ENCODE measurements at places on chromosomes 6 and 20.

- DNase-seq = no peak
Observed at GRCh38 chr6:44234101-44235025, 11.0 kb downstream of the SLC29A1 start.

DNA sequence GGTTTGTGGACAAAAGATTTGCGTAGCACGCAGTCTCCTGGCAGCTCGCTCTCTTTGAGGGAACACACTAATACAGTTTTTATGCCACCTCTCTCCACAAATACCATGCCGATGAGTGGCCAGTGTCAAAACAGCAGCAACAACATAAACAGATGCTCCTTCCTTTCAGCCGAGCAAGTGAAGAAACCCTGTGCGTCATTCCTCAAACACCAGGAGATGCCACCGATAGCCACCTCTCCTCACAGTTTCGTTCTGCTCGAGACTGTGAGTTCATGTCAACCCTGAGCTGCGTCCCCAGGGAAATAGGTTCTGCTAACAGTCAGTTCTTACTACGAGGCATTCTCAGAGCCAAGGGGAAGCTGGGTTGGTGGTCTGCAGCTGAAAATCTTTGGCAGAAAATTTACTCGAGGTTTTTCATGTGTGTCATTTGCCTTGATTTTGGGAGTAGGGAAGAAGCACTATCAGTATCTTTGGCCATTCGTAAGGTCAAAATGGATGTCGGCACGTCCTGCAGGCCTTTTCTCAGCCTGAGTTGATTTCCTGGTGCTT, 59.9 kb downstream of the EYA2 start:
- DNase-seq = no peak

GRCh38 chr6:3308106-3308505, 49.4 kb downstream of the PSMG4 start:
- DNase-seq = no peak

DNA sequence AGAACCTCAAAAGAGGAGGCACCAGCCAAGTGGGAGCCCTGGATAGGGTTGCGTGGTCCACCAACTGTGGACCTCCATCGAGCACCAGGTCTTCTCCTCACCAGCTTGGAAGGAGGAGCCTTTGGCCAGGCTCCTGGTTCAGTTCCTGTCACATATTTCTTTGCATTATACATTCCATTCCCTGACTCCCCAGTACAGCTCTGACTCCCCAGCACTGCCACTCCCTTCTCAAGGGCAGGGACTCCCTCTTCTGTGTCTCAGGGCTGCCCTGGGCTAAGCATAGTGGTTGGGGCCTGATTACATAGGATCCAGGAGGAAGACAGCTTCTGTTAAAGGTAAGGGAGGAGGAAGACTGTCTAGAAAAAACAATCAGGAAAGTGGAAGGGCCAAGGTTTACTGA, 91.1 kb downstream of the MRPL14 start:
- DNase-seq = no peak

GRCh38 chr6:84048588-84048987, 15.0 kb downstream of the MRAP2 start:
- DNase-seq = no peak

DNA sequence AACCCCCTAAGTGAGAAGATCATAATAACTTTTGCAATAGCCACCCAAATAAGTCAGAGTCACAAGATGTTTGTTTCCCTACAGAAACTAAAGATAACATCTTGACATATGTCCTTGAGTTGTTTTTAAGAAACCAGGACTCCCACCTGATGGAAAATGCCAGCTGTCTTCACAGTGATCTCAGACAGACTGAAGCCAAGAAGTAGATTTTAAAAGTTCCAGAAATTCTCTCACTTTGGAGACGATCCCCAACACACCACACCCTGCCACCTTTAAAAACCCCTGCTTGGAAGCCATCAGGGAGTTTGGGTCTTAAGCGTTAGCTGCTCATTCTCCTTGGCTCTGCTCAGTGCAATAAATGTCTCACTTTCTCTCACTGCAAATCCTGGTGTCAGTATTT, 63.0 kb downstream of the GPR6 start:
- DNase-seq = no peak

- no peak for DNase-seq
Observed at GRCh38 chr6:1244941-1245340, 67.0 kb upstream of the FOXQ1 start.

DNA sequence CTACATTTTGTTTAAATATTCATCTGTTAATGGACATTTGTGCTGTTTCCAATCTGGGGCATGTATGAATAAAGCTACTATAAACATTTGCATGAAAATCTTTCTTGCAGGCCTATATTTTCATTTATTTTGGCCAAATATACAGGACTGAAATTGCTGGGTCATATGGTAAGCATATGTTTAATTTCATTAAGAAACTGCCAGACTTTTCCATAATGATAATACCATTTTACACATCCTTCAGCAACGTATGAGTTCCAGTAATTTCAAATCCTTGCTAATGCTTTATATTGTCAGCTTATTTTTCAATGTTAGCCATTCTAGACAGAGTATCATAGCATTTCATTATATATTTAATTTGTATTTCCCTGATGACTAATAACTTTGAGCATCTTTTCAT, 51.0 kb downstream of the GPR6 start:
- DNase-seq = no peak

- DNase-seq = no peak
Observed at GRCh38 chr6:15073883-15074465, 171.9 kb upstream of the JARID2 start.

GRCh38 chr6:107656883-107657282, 167.0 kb downstream of the SOBP start:
- DNase-seq = no peak

- DNase-seq = no peak
Observed at GRCh38 chr6:128954308-128955043, 71.5 kb downstream of the LAMA2 start.

DNA sequence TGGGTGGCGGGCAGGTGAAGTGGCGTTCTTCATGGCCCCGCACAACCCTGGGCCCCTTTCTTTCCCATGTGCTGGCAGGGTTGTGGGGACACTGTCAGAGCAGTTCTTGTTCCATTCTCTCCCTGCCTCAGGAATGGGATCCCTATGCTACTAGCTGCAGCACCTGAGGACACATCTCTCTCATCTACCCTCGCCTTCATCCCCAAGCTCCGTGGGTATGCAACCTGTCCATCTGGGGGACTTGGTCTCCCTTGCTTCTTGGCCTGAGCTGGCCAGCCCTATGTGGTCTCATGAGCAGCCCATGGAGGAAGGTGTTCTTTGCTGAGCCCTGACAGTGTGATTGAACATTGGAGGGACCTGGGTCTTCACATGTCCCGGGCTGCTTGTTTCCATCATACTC, 24.2 kb downstream of the CST9L start:
- no peak for DNase-seq

DNA sequence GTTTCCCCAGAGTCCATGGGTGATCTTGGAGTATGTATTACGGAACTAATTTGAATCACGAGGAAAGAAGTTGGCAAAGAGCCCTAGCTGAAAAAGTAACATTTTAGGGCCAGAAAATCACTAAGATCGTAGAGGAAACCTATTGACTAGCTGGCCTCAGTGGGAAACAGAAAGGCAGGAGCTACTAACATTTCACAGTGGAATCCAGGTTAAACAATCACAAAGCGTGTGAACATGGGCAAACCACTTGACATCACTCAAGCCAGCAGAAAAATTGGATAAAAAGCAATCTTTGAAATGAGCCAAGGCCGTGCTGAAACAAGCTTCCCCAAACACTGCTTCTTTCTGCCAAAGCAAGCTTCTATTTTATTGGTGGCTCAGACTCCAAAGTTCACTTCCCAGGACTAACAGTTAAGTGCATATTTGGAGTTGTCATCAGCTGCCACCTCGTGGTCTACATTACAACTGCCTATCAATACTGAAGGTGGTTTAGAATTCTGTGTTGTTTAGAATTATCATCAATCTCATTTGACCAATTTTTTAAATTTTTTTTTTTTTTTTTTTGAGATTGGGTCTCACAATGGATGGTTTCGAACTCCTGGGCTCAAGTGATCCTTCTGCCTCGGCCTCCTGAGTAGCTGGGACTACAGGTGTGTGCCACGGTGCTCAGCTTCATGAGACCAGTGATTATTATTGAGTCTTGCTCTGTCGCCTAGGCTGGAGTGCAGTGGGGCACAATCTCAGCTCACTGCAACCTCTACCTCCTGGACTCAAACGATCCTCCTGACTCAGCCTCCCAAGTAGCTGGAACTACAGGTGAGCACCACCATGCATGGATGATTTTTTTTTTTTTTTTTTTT, 10.6 kb downstream of the RPS10 start:
- DNase-seq = no peak

- DNase-seq = no peak
Observed at GRCh38 chr6:122798099-122798641, 9.1 kb downstream of the SMPDL3A start.

DNA sequence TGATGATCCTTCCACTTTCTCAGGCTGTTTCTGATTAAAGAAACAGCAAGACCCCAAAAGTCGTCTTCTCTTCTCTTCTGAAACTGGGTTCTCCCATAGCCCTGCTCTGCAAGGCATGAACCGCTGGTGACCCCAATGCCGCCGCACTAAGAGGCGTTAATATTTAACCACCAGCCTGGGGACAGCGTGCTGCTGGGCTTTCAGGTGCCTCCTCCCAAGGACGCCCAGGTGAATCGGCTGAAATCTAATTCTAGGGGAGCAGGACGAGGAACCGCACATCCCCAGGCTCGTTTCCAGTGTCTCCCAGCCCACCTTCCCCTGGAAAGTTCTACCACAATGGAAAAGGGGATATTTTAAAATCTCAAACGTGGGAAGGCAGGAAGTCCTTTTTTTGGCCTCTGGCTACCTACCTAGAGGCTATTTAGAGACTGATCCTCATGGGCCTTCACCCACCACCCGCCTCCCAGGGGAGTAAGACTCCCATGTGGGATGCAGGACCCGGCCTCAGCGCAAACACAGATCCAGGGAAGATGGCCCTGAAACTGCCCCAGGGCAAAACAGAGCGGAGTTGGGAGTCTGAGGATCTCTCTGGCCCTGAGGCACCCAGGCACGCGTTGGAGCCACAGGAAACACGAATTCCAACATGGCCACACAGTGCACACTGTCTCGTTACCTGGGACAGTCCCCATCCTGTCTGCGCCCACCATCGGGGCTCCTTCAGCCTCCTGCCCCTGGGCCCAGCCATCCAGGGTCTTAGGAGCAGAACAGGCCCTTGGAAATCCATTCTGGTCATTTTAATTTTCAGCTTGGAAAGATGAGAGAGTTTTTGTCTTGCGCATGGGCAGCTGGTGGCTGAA, 56.2 kb downstream of the BMP7 start:
- DNase-seq = no peak

- no peak for DNase-seq
Observed at GRCh38 chr20:36493801-36494114, 47.6 kb upstream of the MYL9 start.

DNA sequence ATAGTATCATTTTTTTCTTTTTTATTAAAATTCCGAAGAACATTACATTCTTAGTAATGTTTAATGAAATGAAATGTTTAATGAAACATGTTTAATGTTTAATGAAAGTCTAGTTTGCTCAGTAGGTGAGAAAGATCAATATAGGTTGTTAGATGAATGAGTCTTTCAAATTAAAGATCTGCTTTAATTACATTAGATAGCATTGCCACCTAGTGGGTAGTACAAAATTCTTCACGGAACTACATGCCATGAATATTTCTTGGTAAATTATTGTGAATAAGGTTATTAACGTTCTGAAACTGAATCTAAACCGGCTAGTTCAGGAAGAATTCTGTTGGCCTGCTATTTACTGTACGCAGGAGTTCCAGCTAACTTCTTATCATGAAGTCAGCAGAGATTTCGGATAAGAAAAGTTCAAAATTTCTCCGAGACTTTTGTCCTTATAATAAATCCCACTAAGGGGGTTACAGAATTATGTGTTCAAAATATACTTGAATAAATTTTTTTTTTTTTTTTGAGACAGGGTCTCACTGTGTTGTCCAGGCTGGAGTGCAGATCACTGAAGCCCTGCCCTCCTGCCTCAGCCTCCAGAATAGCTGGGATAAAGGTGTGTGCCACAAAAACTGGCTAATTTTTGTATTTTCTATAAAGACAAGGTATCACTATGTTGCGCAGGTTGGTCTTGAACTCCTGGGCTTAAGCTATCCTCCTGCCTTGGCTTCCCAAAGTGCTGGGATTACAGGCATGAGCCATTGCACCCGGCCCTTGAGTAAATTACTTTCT, 7.9 kb upstream of the GMNN start:
- no peak for DNase-seq

DNA sequence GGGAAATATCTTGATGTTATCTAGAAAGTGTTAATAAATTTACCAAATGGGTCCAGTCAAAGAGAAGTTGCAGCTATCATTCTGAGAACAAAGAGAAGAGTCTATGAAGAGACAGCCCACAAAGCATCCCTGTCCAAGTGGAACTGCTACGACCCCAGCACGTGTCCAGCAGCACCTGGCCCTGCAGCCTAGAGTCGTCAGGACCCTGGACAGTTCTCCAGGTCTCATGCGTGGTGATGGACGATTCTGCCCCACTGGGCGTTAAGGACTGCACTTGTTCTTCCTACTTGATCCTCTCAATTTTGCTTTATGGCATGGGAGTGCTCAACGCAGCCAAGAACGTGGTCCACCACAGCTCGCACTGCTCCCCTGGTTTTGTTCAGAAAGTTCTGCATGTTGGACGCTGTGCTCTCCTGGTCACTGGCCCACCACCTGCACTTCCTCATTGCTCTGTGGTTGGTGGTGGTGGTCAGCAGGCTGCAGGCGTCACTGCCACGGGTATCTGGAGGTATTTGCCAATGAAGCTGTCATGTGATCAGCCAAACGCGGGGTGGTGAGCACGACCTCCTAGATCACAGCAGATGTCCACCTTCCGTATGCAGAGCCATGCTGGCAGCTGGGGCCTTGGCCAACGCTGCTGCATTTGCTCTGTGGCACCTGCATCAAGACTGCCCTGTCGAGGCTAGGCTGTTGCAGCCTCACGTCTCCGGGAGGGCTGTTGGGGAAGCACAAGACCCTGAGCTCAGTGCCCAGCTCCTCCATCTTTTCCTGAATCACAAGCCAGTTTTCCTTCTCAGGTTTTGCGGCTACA, 356.4 kb downstream of the CDH4 start:
- no peak for DNase-seq

- no peak for DNase-seq
Observed at GRCh38 chr6:93282521-93283031, 136.8 kb downstream of the EPHA7 start.

GRCh38 chr6:47403801-47404200, 73.8 kb upstream of the CD2AP start:
- no peak for DNase-seq

- no peak for DNase-seq
Observed at GRCh38 chr6:27679308-27679963, 206.5 kb upstream of the ZNF184 start.

DNA sequence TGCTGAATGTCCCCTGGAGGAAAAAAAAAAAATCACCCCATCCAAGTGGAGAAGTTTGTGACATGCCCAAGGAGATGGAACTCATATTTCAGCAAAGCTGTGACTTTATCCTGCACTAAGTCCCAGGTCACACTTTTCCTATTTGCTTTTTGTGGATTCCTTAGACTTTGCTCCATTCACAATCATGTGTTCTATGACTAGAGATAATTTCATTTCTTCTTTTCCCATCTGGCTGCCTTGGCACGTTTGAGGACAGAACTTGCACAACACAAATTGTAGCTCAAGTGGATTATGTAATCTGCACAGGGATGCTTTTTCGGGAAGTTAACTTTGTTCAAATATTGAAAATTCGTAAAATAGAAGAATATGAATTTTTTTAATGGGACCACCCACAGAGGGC, 100.7 kb upstream of the PTPN1 start:
- DNase-seq = no peak
